ENCODE measurements at places on chromosomes 13 and 19.

- no peak for DNase-seq
Observed at GRCh38 chr19:7211191-7211951, 82.8 kb downstream of the INSR start.

GRCh38 chr19:13056052-13056660, 46.5 kb downstream of the LYL1 start:
- no peak for DNase-seq

DNA sequence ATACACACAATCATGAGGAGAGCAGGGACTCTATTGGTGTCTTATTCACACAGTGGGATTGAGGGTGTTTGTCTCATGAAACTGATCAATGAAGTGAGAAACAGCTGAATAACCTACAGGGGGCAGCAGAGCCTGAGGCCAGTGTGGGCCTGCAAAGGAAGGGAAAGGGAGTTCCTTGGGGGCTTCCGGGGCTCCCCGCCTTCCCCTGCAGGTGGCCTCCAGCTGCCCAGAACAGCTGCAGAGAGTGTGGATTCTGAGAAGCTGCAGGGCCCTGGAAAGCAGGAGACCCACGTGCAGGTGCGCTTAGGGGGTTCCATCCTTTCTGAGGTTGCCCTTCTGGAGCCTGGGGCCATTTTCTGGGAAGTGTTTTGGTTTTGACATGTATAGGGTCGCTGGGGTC, 20.1 kb downstream of the ZNF763 start:
- peak; percentile 18 for DNase-seq

- DNase-seq = no peak
Observed at GRCh38 chr13:84962141-84962750, 837.0 kb downstream of the SLITRK6 start.

DNA sequence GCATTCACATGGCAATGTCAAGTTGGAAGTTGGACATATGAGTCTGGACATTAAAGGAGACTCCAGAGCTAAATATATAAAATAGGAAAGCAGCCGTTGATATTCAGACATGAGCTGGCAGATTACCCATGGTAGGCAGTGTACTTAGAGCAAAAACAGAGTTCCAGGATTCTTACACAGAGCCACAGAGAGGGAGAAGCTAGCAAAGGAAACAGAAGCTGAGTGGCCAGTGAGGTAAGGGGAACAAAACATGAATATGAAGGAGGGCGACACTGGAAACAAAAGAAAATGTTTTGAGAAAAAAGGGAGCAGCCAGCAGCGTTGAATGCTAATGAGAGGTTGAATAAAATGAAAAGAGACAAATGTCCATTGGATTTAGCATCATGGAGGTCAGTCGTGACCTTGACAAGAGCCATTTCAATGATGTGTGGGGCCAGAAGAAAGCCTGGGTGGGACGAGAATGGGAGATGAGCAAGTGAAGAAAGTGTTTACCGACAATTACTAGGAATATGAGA, 198.4 kb downstream of the POU4F1 start:
- no peak for DNase-seq

DNA sequence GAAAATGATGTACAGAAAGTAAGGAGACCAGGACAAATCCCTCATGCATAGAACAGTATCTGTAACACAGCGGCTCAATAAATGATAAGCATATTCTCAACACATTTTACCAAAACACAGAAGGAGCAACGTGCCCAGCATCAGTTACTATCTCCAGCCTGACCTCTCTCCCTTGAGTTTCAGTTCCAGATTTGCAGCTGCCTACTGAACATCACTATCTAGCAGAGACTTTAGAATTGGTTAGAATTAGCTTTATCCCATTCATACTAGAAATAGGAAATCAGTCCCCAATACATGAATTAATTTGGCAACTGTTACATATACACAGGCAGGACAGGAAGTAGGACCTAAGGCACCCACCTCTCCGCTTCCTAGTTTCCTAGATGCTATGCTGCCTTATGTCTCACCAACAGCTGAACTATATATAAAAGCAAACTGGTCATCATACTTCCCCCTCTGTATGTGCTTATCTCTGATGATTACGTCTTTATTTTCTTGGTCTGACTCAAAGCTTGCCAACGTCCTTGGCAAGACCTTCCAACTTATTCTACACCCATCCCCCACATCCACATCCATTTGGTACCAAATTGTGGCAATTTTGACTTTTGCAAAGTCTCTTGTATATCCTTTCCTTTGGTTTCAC, 61.1 kb downstream of the SACS start:
- no peak for DNase-seq

DNA sequence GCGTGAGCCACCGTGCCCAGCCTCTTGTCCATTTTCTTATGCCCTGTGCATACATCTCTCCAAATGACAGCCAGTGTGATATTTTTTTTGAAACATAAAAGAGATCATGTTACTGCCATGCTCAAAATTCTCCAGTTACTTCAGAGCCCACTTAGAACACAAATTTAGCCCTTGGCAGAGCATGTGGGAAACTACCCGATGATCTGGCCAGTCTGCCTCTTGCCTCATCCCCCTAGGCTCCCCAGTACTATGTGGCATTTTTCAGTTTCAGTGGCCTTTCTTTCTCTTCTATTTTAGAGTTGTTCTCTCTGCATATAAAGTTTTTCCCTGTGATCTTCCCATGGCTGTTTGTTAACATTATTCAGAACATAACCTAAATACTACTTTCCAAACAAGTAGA, 323.0 kb downstream of the GPC5 start:
- no peak for DNase-seq

- no peak for DNase-seq
Observed at GRCh38 chr19:47102346-47103060, 11.1 kb downstream of the ZC3H4 start.

DNA sequence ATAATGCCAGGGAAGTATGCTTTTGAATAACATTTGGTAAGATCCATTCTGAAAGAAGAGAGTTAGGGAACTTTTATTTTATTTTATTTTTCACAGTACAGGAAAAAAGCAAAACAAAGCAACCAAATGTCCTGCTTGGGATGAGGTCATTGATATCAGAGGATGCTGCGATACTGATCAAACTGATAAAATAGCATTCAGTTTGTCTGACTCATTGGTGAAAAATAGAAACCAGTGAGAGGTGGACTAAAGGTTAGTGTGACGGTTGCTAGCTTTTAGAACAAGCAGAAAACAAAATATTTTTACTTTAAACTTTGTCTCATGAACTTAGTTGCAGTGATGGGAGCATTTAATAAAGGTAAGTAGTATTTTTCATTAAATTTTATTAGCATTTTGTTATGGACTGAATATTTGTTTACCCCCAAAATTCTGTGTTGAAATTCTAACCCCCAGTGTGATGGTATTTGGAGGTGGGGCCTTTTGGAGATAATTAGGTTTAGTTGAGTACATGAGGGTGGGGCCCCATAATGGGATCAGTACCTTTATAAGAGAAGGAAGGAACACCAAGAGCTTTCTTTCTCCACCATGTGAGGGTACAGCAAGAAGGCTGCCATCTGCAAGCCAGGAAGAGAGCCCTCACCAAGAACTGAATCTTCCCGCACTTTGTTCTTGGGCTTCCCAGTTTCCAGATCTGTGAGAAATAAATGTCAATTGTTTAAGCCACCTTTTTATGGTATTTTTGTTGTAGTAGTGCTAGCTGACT, 37.3 kb downstream of the ITGBL1 start:
- no peak for DNase-seq

DNA sequence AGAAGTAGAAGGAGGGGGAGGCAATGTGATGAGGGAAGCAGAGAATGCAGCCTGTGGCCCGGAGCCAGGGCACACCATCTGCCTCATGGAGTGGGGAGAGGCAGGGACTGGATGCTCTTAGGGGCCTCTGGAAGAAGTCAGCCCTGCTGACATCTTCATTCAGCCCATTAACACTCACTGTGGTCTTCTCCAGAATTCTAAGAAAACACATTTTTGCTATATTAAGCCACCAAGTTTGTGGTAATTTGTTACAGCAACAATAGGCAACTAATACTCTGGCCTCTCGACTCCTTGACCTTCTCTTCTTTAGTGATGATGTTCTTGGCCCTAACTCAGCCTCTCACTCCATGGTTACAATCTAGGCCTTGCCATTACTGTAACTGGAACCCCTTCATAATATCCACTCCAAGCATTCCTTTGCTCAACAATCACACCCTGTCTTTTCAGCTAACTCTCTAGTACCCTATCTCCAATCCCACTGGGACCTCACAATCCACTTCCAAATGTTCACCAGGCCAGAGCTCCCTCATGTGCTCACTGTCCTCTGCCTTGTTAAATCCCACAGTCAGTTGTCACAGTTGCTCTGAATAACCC, 98.5 kb downstream of the MIPEP start:
- DNase-seq = no peak

DNA sequence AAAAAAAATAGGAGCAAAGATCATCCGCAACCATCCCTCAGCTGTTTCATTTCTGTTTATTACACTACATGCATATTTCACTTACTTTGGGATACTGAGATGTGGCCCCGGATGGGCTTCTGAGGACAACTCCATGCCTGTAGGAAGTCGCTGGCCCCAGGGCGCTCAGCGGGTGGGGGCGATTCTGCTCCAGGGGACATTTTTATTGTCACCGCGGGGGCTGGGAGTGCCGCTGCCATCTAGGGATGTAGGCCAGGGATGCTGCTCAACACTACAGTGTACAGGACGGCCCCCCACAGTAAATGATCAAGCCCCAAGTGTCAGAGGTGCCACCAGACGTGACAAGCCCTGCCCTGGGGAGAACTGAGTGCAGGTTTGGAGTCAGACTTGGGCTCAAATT, 6.4 kb upstream of the BST2 start:
- DNase-seq = no peak

- no peak for DNase-seq
Observed at GRCh38 chr13:111663953-111664421, 343.5 kb downstream of the TEX29 start.

- DNase-seq = no peak
Observed at GRCh38 chr13:37795326-37795725, 74.2 kb downstream of the TRPC4 start.

DNA sequence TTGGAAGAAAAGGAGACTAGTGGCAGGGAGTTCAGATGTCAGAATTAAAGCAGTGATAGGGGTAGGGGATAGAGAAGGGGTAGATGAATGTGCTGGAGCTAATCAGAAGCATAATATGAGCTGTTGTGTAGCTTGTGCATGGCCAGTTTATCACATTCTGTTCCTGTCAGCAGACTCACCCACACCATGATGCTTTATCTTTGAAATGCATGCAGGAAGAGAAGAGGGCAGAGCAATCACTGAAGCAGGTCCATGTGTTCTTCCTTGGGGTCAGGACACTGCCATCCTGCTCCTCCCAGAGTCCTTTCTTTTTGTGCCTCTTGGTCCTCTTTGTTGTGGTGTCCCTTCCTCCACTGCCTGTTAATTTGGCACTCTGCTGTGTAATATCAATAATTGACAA, 5.8 kb downstream of the CHAMP1 start:
- DNase-seq = no peak

DNA sequence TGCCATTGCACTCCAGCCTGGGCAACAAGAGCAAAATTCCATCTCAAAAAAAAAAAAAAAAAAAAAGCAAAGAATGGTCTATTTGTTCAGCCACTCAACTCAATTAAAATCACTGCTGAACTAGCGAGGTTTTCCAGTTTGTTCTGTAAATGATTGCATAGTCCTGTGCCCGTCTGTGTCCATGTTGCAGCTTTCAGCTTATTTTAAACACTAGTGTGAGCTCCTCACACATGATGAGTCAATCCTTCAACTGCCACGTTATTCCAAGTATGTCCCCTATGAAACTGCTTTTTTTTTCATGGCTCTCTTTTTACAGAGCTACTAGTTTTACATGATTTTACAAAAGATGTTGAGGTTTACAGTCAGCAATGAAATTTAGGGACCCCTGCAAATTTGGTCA, 12.2 kb downstream of the SUGP2 start:
- DNase-seq = no peak

DNA sequence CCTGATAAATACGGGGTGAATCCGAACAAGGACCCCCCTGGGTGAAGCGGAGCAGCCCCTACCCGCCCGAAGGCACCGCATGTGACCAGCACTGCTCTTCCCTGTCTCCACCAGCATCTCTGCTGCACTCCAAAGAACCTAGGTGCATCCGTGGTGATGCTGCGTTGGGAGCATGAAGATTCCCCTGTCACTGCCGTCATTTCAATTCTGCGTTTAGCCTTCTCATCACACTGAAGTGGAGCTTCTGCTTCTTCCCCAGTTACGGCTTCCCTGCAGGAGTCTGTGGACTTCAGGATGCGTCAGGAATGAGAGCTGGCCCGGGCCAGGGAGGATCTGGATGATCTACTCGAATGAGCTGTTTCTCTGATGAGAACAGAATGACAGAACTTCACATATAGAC, 47.9 kb downstream of the SPACA7 start:
- DNase-seq = no peak

DNA sequence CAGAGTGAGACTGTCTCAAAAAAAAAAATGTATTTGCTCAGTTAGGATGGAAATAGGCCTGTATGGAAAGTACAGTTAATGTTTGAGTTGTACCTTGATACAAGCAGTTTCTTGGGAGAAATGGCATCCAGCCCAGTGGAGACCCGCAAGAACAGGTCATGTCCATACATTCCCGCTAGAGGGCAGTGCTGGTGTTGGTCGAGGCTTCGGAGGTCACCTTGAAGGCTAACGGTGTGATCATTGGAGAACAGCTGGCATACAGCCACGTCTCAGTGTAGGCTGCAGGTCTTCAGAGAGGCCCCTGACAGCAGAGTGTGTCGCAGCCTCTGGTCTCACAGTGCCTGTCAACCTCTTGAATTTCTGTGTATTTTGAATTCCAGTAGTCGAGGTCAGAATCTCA, 7.5 kb downstream of the ZNF610 start:
- peak; percentile 41 for DNase-seq

DNA sequence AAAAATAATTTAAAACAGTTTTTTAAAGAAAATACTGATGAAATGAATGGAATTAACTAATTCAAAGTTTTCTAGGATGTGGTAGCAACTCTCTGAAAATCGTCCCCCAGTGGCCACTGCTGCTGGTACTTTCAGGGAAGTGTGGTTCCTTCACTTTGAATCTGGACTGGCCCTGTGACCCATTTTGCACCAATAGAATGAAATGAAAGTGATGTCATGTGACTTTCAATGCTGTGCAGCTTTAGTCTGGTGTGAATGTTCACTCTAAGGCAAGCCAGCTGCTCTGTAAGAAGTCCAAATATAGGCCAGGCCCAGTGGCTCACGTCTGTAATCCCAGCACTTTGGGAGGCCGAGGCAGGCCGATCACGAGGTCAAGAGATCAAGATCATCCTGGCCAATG, 26.4 kb upstream of the HNRNPA1L2 start:
- no peak for DNase-seq

DNA sequence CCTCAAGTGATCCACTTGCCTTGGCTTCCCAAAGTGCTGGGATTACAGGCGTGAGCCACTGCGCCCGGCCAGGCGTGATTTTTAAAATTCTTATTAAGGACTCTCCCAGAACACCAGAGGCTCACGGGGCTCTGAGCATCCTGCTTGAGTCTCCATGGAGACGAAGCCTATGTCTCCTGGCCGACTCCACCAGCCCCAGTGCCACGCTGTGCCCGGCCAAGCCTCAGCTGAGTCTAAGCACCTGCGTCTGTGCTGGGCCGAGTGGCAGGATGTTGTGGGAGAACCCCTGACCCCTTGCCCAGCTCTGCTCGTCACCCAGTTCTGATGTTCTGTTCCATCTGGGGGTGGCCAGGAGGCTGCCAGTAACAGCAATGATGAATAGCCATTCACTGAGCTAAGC, 3.9 kb upstream of the CELF5 start:
- no peak for DNase-seq

- no peak for DNase-seq
Observed at GRCh38 chr13:82614086-82614485, 1268.2 kb downstream of the SLITRK1 start.

GRCh38 chr13:48603375-48603774, 50.4 kb upstream of the CYSLTR2 start:
- no peak for DNase-seq
